H4 (cell line): ENCODE measurements at places on chromosomes 1 and 21.

- DNase-seq, result no peak
Observed at GRCh38 chr1:78237364-78237916, 191.7 kb downstream of the GIPC2 start.

DNA sequence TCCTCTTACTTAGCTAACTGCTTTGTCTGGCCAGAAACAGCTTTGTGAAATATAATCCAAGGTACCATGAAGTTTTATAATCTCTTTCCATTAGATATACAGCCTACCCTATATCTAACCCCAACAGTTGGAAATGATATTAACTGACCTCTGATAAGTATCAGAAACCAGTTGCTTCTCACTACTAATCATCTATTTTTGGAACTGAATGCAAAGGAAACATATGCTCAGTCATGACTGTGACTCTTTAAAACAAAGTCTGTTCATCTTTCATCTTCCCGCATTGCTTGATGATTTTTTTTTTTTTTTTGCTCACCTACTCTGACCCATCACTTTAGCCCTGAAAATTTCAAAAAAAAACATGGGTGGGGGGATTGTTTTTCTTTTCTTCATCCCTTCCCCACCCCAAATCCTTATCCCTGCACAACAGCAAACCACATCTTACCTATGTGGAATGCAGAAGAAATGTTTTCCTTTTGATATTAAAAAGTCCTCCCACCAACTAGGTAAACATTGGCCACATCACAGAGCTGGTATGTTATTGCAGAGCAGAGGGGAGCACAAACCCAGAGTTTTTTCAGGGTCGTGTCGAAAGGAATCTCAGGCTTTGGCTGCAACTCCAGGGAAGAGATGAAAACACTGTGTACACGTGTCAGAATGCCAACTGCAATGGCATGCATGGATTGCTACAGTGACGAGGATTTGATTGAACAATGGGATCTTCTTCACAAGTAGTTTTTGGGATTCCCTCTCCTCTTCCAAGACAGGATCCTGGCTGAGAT lies 137.3 kb downstream of the SLC30A10 start:
- DNase-seq, result no peak

DNA sequence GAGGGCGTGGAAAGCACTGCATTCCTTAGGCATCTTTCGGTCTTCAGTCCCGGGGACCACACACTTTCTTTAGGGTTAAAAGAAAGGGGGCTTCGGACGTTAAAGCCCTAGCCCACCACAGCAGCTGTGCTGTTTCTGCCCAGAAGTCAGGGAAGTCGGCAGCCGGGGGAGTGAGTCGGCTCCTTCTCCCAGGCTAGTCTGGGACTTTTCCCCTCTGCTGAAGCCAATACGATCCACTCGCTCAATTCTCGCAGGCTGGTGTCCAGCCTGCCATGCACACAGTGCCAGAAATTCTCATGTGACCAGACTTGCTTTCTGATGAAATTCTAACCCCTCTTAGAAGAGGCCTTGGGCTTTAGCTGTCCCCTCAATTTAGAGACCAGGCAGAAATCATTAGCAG lies 67.7 kb downstream of the BCAR3 start:
- no peak for DNase-seq

DNA sequence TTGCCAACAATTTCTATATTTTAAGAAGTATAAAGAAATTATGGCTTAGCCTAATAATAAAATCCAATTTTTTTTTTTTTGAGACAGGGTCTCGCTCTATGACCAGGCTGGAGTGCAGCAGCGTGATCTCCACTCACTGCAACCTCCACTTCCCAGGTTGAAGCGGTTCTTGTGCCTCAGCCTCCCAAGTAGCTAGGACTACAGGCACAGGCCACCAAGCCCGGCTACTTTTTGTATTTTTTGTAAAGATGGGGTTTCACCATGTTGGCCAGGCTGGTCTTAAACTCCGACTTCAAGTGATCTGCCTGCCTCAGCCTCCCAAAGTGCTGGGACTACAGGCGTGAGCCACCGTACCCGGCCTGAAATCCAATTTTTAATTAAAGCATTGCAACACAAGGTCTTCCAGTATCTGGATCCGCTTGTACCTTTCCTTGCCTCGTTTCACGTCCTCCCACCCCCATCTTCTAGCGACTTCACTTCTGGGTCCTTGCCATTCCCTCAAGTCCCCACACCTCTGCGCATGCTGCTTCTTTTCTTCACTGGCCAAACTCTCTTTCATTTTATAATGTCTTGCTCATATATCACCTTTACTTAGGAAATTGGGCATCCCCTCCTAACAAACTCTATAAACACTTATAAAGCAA lies 2.3 kb downstream of the FUBP1 start:
- no peak for DNase-seq

GRCh38 chr21:41245509-41246135 lies 71.0 kb upstream of the FAM3B start:
- no peak for DNase-seq
